ENCODE measurements at places on chromosomes 3 and 15.

DNA sequence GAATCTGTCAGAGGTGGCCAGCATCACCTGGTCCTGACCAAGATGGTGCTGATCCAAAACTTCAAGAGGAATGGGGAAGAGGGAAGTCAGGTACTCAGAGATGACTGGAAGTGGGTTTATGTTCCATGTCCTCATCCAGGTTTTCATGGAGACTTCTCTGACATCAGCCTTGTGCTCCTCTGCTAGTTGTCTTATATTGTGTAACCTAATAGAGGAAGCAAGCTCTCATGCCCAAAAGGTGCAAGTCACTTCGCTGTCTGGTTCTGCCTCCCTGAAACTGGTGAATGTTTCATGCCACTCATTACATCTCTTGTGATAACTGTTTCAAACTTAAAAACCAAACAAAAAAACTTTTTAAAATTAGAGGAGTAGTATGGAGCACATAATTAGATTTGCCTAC is 127.2 kb upstream of the MANF start:
- no peak for DNase-seq

GRCh38 chr15:39142500-39142899 is 438.4 kb upstream of the THBS1 start:
- DNase-seq = no peak

DNA sequence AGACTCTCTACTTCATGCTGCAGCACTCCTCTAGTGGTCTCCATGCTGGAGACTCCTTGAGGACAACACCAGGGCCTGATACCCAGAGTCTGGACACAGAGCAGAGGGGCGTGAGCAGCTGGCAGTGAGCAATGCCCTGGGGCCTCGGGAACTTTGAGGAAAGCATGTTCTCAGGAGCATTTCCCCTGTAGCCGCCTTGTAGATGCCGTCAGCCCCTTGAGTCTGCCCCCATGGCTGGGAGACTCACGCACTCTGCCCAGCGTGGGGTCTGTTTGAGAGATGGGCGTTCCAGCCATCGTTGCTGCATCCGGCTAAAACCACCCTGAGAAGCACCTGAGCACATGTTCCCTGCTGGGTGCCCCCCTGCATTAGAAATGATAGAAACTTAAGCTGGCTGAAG is 56.8 kb downstream of the PLXNA1 start:
- DNase-seq = no peak

- no peak for DNase-seq
These were observed 111.0 kb downstream of the LRRK1 start for GRCh38 chr15:101029971-101030661.

GRCh38 chr15:61481886-61482285 is 252.8 kb upstream of the RORA start:
- no peak for DNase-seq

- no peak for DNase-seq
These were observed 134.3 kb downstream of the TIGIT start for GRCh38 chr3:114428044-114428595.

DNA sequence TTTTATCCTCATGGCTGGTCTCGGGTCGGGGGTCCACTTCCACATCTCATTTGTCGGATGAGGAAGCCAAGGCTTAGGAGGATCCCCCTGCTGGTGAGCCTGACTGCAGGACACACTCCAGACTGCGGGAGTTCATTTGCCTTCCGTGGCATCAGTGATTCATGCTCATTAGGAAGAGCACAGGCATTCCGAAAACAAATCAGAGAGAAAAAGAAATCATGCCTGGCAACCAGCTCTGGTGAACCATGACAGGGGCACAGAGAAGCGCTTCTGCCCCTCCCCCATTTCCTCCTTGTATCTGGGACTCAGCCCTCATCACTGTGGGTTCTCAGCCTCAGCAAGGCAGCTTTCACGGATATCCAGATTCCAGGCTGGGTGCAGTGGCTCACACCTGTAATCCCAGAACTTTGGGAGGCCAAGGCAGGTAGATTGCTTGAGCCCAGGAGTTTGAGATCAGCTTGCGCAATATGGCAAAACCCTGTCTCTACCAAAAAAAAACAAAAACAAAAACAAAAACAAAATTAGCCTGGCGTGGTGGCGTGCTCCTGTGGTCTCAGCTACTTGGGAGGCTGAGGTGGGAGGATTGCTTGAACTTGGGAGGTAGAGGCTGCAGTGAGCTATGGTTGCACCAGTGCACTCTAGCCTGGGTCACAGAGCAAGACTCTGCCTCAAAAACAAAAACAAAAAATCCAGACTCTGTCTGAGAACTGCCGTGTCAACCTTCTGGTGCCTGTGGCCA is 28.4 kb downstream of the IRAK2 start:
- DNase-seq = peak; percentile 97

GRCh38 chr15:49320351-49320750 is 102.7 kb upstream of the FGF7 start:
- DNase-seq = no peak

DNA sequence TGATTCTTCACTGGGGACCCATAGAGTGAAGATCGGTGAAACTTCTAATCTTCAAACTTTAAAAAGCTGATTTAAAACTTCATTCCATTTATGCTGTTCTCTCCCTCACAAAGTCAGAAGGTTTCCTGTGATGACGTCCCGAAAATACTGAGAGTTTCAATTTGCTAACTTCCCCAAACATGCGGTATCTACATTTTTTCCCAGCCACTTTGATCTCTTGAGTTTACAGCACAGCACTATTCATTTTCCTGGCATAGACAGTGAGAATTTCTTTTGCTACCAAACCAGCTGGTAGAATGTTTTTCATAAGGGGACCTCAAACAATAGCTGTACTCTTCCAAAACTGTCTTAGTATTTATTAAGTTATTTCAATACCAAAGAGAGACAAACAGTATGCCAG is 156.8 kb downstream of the LSAMP start:
- no peak for DNase-seq

GRCh38 chr15:47640079-47640478 is 77.2 kb upstream of the SEMA6D start:
- DNase-seq = no peak

DNA sequence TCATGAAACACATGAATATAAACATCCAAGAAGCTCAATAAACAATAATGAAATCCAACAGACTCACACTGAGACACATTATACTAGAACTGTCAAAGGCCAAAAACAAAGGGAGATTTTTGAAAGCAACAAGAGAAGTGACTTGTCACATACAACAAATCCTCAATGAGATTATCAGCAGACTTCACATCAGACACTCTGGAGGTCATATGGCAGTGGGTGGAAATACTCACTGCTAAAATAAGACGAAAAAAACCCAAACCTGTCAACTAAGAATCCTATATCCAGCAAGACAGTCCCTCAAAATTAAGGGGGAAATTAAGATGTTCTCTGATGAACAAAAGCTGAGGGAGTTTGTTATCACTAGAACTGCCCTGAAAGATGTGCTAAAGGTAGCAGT is 125.4 kb upstream of the MELTF start:
- no peak for DNase-seq

DNA sequence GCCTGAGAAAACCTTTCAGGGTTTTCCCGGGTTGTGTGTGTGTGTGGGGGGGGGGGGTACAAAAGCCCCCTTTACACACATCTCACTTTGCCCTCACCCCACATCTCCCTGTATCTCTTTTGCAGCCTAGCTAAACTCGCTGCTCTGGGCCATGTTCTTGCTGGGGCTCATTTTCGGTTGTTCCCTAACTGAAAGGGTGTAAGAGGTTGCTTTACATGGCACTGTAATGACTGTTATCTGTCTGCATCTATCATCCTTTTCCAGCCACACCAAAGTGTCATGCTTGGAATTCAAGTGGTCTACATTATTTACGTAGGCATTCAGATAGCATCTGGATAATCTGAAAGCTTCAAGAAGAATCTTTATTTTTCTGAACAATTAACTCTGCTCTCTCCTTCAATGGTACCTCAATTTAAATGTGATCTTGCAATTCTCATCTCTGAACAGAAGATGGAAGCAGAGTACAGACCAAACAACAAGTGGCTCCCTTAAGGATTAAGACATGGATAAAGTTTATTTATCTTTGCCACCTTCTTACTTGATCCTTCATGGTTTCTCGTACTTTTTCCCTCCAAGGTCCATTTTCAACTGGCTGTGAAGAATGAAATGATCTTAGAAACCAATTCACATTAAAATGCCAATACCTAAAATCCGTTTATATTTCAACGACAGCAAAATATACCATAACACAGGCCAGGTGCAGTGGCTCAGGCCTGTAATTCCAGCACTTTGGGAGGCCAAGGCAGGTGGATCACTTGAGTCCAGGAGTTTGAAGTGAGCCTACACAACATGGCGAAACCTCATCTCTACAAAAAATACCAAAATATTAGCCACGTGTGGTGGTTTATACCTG is 34.9 kb downstream of the DCLK3 start:
- peak; percentile 53 for DNase-seq

All from ELR (cell line).